Mesothelial cell of epicardium (in vitro differentiated cells): ENCODE measurements at places on chromosomes 7 and 10.

DNA sequence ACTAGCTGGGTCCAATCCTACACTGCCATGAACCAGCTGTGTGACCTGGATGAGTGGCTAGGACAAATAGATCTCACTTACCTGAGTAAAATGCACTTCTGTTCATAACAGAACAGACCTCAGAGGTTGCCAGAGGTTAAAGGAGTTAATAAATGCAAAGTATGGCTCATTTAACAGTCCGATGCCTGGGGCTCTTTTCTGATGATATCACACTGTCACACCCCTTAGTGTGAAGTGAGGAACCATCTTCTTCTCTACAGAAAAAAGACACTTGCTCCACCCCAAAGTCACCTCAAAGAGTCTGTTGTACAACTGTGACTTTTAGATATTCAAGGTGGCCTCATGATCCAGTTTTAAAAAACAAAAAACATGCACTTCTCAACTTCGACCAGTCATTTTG lies 21.5 kb upstream of the TARP start:
- no peak overlapping the region for H3K4me3 ChIP-seq
- no peaks in the 10 kb centered on the region for H3K36me3 ChIP-seq
- H3K27me3 ChIP-seq: peaks cover 3% of the 10 kb centered on the region
- no peak for DNase-seq
- H3K4me1 ChIP-seq: no peaks in the 10 kb centered on the region

GRCh38 chr7:117830422-117830954 lies 42.8 kb downstream of the CTTNBP2 start:
- no peak overlapping the region for H3K4me3 ChIP-seq
- peaks cover 23% of the 10 kb centered on the region for H3K4me1 ChIP-seq
- peaks cover 3% of the 10 kb centered on the region for H3K36me3 ChIP-seq
- no peak for DNase-seq

- no peak overlapping the region for H3K27ac ChIP-seq
- no peak for DNase-seq
- H3K36me3 ChIP-seq: no peaks in the 10 kb centered on the region
- H3K4me3 ChIP-seq: no peak overlapping the region
Measured at GRCh38 chr10:87837445-87837844, 19.4 kb upstream of the ATAD1 start.

- peak overlapping the region; percentile 84 for H3K27ac ChIP-seq
- H3K27me3 ChIP-seq: peaks cover 2% of the 10 kb centered on the region
- H3K4me1 ChIP-seq: peaks cover 16% of the 10 kb centered on the region
Measured at GRCh38 chr7:40133561-40134427, 628 bp downstream of the MPLKIP start.

- no peaks in the 10 kb centered on the region for H3K27me3 ChIP-seq
- H3K36me3 ChIP-seq: peaks cover 40% of the 10 kb centered on the region
- peaks cover 26% of the 10 kb centered on the region for H3K4me1 ChIP-seq
- no peak overlapping the region for H3K27ac ChIP-seq
Measured at GRCh38 chr7:47973739-47974138, 5.7 kb downstream of the HUS1 start.

DNA sequence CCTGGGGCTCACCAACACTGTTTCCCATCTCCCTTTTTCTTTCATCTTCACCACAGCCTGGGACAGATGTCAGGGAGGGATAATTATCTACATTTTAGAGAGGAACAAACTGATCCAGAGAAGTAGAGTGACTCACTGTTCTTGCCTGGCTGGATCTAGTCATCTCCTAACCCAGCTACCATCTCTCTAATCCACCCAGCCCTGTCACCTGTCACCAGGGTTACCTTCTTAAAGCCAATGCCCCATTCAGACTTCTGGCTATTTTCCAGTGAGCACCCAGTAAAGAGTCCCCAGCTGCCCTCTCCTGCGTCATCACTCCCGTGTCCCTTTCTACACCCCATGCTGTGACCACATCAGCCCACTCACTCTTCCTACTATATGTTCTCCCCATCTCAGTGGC lies 68.4 kb upstream of the DUSP5 start:
- DNase-seq: no peak
- no peaks in the 10 kb centered on the region for H3K27me3 ChIP-seq
- no peak overlapping the region for H3K27ac ChIP-seq
- no peak overlapping the region for H3K4me3 ChIP-seq
- peaks cover 11% of the 10 kb centered on the region for H3K4me1 ChIP-seq
- no peaks in the 10 kb centered on the region for H3K36me3 ChIP-seq

DNA sequence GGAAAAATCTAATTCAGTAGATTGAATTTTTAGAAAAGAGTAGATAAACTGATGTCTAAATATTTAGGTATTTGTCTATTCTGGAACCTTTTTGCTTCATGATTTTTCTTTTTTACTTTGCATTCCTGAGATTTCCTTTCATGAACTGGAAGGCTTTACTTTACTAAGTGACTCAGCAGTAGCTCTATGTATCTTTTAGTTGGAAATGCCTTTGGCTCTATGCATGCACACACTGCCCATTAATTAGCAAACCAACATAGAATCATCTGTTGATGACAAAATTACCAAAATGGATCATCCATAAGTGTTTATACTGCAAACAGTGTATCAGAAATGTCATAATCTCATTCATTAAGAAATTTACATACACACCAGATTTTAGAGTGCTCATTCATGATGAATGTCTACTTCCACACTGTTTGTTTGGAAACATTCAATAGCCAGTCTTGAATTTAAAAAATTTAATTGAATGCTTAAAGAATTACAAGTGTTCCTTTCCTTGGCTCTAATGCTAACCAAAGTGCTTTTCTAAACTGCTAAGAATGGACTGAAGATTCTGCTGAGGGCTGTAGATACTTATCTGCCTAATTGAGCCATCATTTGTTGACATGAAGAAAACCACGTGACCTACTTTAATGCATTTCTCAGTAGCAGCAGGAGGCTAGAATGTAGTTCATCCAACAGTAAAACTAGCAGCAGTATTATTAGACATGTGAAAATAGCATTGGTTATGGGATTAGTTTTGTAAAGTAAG lies 282.0 kb downstream of the ADK start:
- peaks cover 32% of the 10 kb centered on the region for H3K4me1 ChIP-seq
- H3K27ac ChIP-seq: peak overlapping the region; percentile 7
- no peak overlapping the region for H3K4me3 ChIP-seq

DNA sequence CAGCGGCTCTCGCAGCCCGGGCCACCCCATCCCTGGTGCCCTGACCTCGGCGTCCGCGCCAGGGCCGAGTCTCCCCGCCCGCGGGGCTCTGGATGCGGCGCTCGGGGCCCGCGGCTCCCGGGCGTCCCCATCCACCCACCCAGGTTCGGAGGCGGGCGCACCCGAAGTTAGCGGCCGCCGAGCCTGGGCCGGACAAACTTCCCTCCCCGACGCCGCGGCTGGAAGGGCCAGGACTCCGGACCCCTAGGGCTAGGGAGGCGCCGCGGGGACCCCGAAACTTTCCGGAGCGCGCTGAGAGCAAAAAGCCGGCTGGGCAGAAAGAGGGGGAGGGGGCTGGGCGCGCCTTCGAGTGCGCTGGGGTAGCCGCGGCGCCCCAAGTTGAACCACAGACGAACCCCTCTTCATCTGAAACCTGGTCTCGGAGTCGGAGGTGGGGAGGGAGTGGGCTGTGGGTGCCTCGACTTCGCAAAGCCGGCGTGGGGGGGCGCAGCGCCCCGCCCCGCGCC lies 3.7 kb upstream of the ELFN1 start:
- H3K36me3 ChIP-seq: no peaks in the 10 kb centered on the region
- H3K4me3 ChIP-seq: peak overlapping the region; percentile 34
- peaks cover 53% of the 10 kb centered on the region for H3K27me3 ChIP-seq
- no peak overlapping the region for H3K27ac ChIP-seq

DNA sequence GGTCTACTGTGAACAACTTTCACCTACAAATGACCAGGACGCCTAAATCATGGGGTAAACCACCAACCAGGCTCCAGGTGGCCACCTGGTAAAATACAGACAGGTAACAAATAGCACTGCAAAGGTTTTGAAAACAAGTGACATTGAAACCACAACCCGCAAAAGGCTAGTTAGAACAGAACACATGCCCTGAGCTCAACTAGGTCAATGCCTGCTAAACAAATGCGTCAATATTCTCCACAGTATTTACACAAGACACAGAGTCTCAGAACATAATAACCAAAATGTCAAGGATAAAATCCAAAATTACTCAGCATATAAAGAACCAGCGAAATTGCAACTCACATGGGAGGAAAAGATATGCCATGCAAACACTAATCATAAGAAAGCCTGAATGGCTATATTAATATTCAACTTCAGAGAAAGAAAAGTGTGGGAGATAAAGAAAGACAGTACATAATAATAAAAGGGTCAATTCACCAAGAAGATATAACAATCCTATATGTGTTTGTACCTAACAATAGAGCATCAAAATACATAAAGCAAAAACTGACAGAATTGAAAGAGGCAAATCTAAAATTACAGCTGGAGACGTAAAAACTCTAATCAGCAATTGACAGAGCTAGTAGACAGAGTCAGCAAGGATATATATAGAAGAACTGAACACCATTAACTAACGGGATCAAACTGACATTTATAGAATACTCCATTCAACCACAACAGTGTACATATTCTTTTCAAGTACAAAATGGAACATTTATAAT lies 47.6 kb downstream of the SMURF1 start:
- H3K4me1 ChIP-seq: peaks cover 20% of the 10 kb centered on the region
- H3K4me3 ChIP-seq: no peak overlapping the region
- DNase-seq: no peak
- peaks cover 23% of the 10 kb centered on the region for H3K36me3 ChIP-seq
- H3K27ac ChIP-seq: peak overlapping the region; percentile 40

GRCh38 chr10:17737027-17737965 lies 14.7 kb upstream of the TMEM236 start:
- no peaks in the 10 kb centered on the region for H3K4me1 ChIP-seq
- DNase-seq: no peak
- H3K36me3 ChIP-seq: no peaks in the 10 kb centered on the region
- no peak overlapping the region for H3K27ac ChIP-seq
- H3K4me3 ChIP-seq: no peak overlapping the region
- no peaks in the 10 kb centered on the region for H3K27me3 ChIP-seq

GRCh38 chr7:158394936-158395335 lies 192.7 kb downstream of the PTPRN2 start:
- H3K36me3 ChIP-seq: no peaks in the 10 kb centered on the region
- H3K27ac ChIP-seq: no peak overlapping the region
- H3K4me1 ChIP-seq: no peaks in the 10 kb centered on the region
- H3K27me3 ChIP-seq: peaks cover 9% of the 10 kb centered on the region
- DNase-seq: peak; percentile 75

- H3K4me3 ChIP-seq: no peak overlapping the region
- DNase-seq: no peak
- no peak overlapping the region for H3K27ac ChIP-seq
- peaks cover 1% of the 10 kb centered on the region for H3K36me3 ChIP-seq
- peaks cover 6% of the 10 kb centered on the region for H3K27me3 ChIP-seq
- peaks cover 6% of the 10 kb centered on the region for H3K4me1 ChIP-seq
Measured at GRCh38 chr10:59315465-59315864, 46.9 kb downstream of the FAM13C start.

DNA sequence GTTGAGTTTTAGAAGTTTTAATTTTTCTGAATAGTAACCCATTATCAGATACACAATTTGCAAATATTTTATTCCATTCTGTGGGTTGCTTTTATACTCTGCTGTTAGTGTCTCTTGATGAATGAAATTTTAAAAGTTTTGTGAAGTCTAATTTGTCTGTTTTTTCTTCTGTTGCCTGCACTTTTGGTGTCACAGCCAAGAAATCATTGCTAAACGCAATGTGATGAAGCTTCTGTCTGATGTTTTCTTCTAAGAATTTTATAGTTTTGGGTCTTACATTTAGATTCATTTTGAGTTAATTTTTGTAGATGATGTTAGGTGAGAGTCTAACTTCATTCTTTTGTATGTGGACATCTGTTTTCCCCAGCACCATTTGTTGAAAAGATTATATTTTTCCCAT lies 330.0 kb upstream of the FOXK1 start:
- no peaks in the 10 kb centered on the region for H3K4me1 ChIP-seq
- no peak overlapping the region for H3K4me3 ChIP-seq
- no peak for DNase-seq
- H3K36me3 ChIP-seq: peaks cover 2% of the 10 kb centered on the region
- H3K27me3 ChIP-seq: no peaks in the 10 kb centered on the region
- H3K27ac ChIP-seq: no peak overlapping the region

DNA sequence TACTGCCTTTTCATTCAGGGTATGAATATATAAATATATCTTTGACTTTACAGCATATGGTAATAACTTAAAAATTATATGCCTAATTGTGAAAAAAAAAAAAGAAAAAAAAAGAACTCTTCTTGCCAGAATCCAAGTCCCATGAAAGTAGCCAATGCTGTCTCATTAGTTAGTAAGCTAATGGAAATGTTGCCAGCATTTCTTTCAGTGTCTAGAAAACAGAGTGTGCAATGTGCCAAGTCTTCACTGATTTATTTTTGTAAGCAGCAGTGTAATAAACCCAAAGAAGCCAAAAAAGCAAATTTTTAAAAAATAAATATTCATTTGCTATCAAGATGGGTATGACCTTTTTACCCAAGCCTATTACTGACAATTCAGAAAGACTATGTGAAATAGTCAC lies 31.1 kb upstream of the LRRN3 start:
- no peak for DNase-seq
- H3K4me3 ChIP-seq: no peak overlapping the region
- no peak overlapping the region for H3K27ac ChIP-seq
- no peaks in the 10 kb centered on the region for H3K27me3 ChIP-seq
- H3K36me3 ChIP-seq: peaks cover 24% of the 10 kb centered on the region

DNA sequence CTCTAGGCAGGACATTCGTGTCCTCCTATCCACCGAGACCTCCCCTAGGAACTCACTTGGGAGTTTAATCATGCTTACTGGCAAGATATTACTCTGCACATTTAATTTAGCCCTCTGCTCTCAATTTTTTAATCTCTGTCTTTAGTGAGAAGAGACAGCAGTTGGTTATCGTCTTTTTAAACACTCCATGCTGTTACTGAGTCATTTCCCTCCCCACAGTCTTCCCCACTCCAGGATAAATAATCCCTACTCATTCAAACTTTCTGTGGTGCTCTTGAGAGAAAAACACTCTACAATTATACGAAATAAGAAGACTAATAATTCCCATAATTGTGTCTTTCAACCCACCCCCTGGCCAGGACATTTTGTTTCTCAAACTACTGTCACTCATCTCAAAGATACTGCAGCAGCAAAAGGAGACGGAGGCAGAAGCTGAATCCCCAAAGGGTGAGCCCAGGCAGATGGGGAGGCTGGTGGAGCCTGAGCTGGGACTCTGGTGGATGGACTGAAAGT lies 84.2 kb downstream of the ANK3 start:
- peaks cover 42% of the 10 kb centered on the region for H3K4me1 ChIP-seq
- peaks cover 8% of the 10 kb centered on the region for H3K36me3 ChIP-seq
- H3K27me3 ChIP-seq: no peaks in the 10 kb centered on the region
- DNase-seq: no peak
- H3K4me3 ChIP-seq: no peak overlapping the region

- H3K36me3 ChIP-seq: no peaks in the 10 kb centered on the region
- H3K27me3 ChIP-seq: peaks cover 22% of the 10 kb centered on the region
- no peak overlapping the region for H3K4me3 ChIP-seq
- H3K27ac ChIP-seq: no peak overlapping the region
- DNase-seq: no peak
Measured at GRCh38 chr10:87619705-87620104, 40.0 kb upstream of the PAPSS2 start.

- no peaks in the 10 kb centered on the region for H3K36me3 ChIP-seq
- no peak overlapping the region for H3K4me3 ChIP-seq
- no peak for DNase-seq
- H3K4me1 ChIP-seq: peaks cover 39% of the 10 kb centered on the region
- H3K27me3 ChIP-seq: no peaks in the 10 kb centered on the region
- no peak overlapping the region for H3K27ac ChIP-seq
Measured at GRCh38 chr10:14556285-14556956, 218.3 kb downstream of the FAM107B start.
